ENCODE measurements at places on chromosomes 5 and 9.

DNA sequence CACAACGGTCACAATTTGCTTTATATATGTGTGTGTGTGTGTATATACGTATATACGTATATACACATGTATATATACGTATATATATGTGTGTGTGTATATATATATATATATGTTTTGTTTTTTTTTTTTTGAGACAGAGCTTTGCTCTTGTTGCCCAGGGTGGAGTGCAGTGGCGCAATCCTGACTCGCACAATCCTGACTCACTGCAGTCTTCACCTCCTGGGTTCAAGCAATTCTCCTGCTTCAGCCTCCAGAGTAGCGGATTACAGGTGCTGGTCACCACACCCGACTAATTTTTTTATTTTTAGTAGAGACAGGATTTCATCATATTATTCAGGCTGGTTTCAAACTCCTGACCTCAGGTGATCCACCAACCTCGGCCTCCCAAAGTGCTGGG, 3.1 kb downstream of the RNF38 start:
- DNase-seq, result peak; percentile 46

GRCh38 chr5:119387945-119388618, 32.3 kb downstream of the TNFAIP8 start:
- DNase-seq, result no peak

- DNase-seq, result no peak
Observed at GRCh38 chr5:87909382-87909781, 359.3 kb downstream of the TMEM161B start.

GRCh38 chr5:103741984-103742383, 179.4 kb upstream of the NUDT12 start:
- DNase-seq, result no peak

- DNase-seq, result peak; percentile 63
Observed at GRCh38 chr9:78786794-78787193, 489.9 kb downstream of the PSAT1 start.

- DNase-seq, result no peak
Observed at GRCh38 chr5:32708949-32709348, 2.2 kb upstream of the NPR3 start.

DNA sequence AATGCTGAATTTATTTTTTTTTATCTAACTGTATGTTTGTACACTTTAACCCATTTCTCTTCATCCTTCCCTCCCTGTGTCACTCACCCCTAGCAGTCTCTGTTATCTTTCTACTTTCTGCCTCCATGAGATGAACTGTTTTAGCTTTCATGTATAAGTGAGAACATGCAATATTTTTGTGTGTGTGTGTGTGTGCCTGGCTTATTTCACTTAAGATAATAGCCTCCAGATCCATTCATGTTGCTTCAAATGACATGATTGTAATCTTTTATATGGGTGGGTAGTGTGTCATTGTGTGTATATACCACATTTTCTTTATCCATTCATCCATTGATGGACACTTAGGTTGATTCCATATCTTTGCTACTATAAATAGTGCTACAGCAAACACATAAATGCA, 1023.9 kb downstream of the TLE1 start:
- no peak for DNase-seq

DNA sequence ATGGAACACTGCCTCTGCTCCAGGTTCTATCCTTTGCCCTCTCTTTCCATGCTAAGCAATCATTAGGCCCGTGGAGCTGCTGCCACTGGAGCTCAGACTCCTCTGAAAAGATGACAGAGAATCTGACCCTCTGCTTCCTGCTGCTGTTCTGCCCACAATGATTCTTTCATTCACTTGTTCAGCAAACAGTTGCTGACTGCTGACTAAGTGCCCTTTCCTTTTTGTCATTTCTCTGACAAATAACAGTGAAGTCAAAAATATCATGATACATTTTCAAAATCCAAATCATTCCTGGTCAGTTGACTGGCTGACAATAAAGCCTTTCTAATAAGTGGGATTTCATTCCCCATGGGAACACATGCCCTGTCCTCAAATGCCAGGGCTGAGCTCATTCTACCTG, 110.1 kb downstream of the SIL1 start:
- no peak for DNase-seq

DNA sequence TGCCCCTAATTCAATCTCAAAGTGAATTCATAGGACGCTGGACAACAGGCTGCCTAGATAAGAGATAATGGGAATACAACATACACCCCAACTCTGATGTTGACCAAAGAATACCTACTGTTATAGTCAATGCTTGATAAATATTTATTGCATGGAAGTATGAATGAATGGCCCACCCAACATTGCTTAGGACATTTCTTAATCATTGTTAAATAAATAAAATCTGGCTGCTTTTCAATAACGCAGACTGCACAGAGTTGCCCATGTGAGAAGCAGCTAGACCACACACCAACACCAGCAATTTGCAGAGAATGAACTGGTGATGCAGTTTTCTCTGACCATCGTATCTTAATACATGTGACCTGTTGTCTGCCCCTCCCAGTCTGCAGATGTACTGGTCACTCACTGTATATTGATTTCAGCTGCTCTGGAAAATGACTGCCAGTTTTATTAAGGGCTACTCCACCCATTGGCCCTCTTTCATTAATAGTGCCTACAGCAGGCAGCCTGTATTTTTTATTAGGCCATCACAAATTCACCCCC, 236.2 kb upstream of the WWC1 start:
- no peak for DNase-seq

- DNase-seq, result peak; percentile 15
Observed at GRCh38 chr9:107397076-107398044, 92.2 kb downstream of the KLF4 start.

DNA sequence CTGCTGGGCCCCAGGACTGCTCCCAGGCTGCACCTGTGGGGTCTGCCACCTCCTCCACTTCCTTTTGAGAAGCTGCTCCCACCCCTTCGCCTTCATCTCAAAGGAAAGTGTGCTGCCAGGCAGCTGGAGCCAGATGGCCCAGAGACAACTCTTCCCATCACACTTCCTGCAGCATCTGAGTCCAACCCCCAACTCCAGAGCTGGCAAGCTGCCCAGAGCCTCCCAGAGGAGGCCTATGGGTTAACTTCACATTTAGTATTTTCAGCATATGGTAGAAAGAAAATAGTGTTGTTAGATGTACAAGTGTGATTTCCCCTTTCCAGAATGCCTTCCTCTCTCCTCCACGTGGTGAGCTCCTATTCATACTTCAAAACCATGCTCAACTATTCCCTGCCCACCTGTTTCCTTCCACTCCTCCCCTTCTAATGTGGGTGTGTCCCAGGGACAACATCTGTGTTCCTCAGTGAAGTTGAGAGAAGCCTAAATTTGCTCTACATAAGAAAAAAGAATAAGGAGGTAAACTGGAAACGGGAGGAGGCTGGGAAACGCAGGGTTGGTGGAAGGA, 38.6 kb upstream of the KCNMB1 start:
- no peak for DNase-seq

Measured in iris pigment epithelial cell (primary cell).